ENCODE measurements at places on chromosomes 13 and 19.

- peak; percentile 94 for DNase-seq
These were observed at the start of gene SLC46A3 for GRCh38 chr13:28718543-28719226. TSS of gene SLC46A3 (minus strand) at chr13:28718970. CDS start at chr13:28717998, 972 bp downstream.

DNA sequence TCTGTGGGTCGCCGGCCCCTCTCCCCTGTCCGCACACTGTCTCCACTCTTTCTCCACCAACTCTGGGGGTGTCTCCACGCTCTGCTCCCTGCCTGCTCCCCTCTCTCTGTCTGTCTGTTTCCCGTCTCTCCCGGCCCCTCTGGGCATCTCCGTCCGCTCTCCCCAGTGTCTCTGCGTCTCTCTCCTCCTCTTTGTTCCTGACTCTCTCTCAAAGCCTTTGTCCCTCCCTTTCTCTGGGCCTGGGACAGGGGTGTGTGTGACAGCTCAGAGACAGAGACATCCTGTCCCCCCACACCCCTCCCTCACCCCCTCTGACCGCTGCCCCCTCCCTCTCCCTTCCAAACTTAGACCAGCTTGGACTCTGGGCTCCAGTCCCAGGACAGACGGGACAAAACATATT, 668 bp upstream of the SBK3 start:
- DNase-seq: no peak

DNA sequence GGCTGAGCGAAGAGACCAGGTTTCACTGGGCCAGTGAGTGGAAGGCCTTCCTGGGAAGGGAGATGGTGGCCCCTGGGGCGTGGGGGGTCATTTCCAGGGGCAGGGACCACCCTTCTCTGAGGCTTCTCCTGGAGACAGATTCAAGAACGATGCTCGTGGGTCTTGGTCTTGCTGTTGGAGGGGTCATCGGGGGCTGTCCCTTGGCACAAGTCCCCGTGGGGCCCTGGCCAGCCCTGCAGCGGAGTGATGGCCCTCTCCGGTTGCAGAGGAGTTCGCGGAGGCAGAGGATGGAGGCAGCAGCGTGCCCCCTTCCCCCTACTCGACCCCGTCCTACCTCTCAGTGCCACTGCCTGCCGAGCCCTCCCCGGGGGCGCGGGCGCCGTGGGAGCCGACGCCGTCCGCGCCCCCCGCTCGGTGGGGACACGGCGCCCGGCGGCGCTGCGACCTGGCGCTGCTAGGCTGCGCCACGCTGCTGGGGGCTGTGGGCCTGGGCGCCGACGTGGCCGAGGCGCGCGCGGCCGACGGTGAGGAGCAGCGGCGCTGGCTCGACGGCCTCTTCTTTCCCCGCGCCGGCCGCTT, 4.8 kb downstream of the TTC9B start:
- no peak for DNase-seq

- no peak for DNase-seq
These were observed 4.9 kb downstream of the SUGP1 start for GRCh38 chr19:19315444-19315843.

DNA sequence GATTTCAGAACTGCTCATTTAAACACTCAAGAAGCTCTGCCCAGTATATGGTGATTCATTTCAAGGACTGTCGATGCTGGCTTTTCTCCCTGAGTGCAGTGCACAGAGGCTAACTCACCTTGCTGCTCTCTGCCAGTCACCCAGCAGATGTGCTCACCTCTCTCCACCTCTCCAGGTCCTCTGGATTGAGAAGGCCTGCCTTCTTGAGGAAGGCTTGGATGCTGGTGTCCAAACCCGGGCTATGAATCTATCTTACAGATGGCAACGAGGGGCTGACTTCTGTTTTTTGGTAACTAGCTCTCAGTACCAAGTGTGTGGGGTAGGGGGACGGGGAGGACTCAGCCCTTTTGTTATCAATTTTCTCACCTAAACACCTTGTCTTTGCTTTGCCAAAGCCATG, 47.6 kb downstream of the TEX29 start:
- DNase-seq: no peak

DNA sequence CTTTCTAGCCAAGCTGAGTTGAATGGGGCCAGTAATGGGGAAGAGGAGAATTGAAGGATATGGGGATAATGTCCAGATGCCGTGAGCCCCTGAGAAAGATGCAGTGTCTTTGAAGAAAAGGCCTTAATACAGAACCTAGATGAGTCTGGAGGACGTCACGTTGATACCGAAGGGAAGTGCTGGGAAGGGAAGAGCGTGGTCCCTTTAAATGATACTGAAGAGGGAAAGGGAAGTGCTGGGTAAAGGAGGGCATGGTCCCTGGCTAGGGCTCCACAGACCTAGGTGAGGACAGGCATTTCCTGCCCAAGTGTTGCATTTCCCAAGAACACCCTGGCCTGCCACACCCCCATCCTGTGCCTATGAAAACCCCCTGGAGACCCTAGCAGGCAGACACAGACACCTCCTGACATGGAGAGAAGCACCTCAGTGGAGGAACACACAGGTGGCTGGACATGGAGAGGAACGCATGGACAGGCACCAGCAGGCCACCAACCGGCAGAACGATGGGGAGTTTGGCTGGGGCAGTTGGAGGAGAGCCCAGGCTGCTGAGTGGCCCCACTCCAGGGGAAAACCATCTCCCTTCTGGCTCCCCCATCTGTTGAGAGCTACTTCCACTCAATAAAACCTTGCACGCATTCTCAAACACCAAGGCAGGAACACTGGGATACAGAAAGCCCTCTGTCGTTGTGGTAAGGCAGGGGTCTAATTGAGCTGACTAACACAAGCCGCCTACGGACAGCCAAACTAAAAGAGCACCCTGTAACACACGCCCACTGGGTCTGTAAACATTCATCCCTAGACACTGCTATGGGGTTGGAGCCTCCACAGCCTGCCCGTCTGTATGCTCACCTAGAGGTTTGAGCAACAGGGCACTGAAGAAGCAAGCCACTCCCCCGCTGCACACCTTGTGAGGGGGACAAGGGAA, 34.9 kb upstream of the POMP start:
- DNase-seq: no peak

- no peak for DNase-seq
These were observed 38.7 kb downstream of the KATNAL1 start for GRCh38 chr13:30268673-30269072.

GRCh38 chr13:43006893-43007631, 15.0 kb upstream of the EPSTI1 start:
- no peak for DNase-seq

DNA sequence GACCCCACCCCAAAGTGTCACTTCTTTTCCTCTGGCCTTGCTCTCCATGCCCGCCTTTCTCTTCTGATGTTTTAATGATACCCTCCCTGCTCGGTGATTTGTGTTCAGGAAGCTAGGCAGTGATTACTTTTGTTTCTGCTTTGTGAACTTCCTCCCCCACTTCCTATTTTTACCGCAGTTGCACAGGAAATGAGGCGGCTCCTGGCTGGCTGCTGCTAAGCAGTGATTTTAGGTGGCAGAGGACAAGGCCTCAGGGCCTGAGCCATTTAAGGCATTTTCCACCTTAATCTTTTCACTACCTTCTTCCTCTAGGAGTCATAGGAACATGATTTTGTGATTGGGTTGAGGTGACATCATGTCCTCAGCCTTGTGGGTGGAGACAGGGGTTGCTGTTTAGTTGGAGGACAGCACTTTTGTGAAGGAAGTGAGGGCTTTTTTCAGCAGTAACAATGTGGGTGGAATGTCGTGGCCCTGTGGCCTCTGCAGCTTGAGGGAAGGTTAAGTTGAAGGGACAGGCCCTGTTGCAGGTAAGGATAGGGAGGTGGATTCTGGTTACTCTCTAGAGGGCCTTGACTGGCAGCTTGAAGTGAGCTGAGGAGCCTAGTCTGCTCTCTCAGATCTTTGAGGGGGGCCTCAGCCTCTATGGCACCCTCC, 15.7 kb downstream of the GARRE1 start:
- DNase-seq: peak; percentile 79

GRCh38 chr19:17872251-17873001, 681 bp downstream of the SLC5A5 start:
- no peak for DNase-seq

DNA sequence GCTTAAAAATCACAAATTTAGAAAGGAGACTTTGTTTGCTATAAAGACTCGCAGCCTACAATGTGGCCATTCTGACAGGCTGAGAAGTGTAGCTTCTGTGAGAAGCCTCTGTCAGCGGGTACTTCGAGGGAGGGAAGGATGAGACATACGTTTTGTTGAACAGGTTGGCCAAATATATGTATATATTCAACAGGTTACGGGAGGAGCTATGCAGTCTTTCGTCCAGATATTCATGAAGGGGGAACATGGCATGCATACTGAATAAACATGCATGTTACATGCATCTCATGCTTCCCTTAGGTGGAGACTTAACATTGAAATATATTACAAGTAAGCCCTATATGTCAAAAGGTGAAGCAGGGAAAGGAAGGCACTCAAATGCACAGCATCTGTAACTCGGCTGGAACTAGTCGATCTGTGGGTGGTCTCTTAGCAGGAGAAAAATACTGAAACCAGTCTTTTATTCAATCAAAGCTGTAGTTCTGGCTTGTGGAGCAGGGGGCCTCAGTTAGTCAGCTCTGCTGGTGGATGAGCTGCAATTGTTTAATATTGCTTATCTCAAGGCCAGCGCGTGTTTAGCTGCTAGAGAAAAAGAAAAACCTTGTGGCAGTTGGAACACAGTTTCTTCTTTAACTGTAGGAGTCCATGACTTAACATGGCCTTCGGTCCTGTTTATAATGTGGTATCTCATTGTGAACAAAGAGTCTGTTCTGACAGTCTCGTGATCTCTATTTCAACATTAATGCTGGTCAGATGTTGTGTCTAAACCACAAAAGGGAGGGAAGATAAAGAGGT, 94.3 kb downstream of the FAM216B start:
- no peak for DNase-seq

- DNase-seq: no peak
These were observed 209.3 kb downstream of the KCNRG start for GRCh38 chr13:50224534-50224933.

- peak; percentile 26 for DNase-seq
These were observed 10.1 kb downstream of the C19orf38 start for GRCh38 chr19:10858204-10858828.

GRCh38 chr13:114318624-114319023, 4.3 kb downstream of the CHAMP1 start:
- DNase-seq: no peak

- DNase-seq: no peak
These were observed 26.7 kb upstream of the CSNK1A1L start for GRCh38 chr13:37132211-37132610.

- no peak for DNase-seq
These were observed 13.0 kb downstream of the ZNF575 start for GRCh38 chr19:43545981-43546380.

- DNase-seq: no peak
These were observed 7.0 kb downstream of the CUL4A start for GRCh38 chr13:113216254-113217048.

- no peak for DNase-seq
These were observed 310.7 kb downstream of the RFC3 start for GRCh38 chr13:34128661-34129060.

- DNase-seq: no peak
These were observed 595 bp downstream of the TLE2 start for GRCh38 chr19:3028305-3029064.

GRCh38 chr19:3720349-3720917, 12.2 kb downstream of the TJP3 start:
- DNase-seq: no peak
